Stomach (tissue), 19 donors: ENCODE measurements at places on chromosomes 2 and 18. TPM values are rescaled to one million over a fixed set of nuclear protein-coding genes. Genes with fewer than 3 reads are reported as not detected.

DNA sequence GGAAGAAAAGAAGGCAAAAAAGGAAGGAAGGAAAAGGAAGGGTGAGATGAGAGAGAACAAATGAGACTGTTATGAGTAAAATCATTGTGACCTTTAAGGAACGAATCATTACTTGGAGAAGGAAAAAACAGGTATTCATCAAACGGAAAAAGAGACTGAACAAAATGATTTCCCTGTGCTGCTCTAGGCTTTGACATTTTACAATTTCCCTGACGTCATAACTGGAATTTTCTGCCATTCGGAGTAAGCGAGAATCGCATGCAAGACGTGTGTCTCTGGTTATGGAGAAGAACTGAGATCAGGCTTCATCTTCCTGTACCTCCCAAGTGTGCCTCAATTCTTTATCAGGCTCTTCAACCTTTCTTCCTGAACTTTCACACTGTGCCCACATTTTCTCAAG lies 534.7 kb upstream of the KLHL29 start:
- DNase-seq: no peak

- DNase-seq: no peak
These were observed 60.4 kb upstream of the NABP1 start for GRCh38 chr2:191617575-191617974.

DNA sequence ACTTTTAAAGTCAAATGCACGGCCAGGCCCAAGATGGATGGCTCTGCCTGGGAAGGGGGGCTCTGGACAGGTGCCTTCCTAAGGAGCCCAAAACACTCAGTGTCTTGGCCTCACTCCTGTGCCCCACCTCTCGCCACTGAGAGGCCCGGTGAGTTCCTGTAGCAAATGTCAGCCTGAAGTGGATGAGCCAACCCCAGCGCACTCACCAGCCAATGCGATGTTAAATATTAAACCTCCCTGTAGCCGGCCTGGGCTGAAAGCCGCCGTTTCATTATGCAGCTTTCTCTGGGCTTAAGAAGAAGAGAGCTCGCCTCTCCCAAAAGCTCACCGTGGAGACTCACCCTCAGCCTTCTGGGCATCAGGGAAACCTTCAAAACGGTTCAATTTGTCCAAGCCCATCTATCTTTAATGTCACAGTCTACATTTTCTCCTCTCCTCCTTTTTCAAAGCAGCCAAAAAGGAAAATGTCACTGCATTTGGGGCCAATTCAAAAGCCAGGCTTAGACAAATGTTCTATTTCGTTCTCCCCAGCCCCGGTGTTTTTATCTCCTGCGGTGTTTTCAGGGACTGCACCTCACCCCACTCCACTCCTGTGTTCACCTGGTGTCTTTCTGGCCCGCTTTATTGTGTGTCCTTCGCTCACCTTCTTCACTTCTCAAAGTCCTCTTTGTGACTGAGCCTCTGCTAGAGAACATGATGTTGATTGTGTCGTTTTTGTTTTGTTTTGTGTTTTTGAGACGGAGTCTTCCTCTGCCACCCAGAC lies 124.0 kb downstream of the NRP2 start:
- DNase-seq: peak; percentile 77

- no peak for DNase-seq
These were observed 1.7 kb upstream of the POU3F3 start for GRCh38 chr2:104852090-104852666.

- DNase-seq: no peak
These were observed 127.1 kb downstream of the SH3RF3 start for GRCh38 chr2:109256111-109256510.

GRCh38 chr2:181188605-181189004 lies 208.2 kb downstream of the UBE2E3 start:
- no peak for DNase-seq

DNA sequence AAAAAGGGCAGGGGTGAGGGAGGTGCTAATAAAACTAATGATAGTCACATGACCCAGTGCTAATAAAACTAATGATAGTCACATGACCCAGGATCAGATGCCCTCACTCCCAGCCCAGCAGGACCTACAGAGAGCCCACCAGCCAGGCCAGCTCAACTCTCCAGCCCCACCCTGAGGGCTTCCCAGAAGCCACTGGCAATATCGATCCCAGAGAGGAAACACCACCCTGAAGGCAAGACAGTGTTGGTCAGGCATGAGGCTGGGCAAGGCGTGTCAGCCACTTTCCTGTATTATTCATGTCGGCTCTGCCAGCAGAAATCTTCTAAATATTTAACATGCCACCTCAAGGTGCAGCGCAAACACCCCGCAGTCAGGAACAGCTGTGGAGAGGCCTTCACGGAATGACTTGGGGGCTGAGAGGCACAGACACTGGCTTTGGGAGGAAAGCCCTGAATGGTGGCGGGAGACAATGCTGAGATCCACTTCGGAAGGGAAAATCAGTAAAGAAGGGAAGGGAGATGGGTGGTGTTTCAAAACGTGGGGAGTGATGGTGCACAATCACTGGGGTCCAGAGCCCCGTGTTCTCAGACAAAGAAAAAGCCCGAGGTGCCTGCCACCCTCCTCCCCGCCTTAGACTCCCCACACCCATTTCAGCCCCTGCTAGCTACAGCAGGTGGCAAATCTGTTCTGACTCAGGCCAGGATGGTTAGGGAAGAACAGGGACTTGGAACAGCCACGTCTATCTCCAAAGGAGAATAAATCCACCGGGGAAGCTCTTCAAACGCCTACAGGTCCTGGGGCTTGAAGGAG lies 1.4 kb downstream of the REEP1 start:
- no peak for DNase-seq

DNA sequence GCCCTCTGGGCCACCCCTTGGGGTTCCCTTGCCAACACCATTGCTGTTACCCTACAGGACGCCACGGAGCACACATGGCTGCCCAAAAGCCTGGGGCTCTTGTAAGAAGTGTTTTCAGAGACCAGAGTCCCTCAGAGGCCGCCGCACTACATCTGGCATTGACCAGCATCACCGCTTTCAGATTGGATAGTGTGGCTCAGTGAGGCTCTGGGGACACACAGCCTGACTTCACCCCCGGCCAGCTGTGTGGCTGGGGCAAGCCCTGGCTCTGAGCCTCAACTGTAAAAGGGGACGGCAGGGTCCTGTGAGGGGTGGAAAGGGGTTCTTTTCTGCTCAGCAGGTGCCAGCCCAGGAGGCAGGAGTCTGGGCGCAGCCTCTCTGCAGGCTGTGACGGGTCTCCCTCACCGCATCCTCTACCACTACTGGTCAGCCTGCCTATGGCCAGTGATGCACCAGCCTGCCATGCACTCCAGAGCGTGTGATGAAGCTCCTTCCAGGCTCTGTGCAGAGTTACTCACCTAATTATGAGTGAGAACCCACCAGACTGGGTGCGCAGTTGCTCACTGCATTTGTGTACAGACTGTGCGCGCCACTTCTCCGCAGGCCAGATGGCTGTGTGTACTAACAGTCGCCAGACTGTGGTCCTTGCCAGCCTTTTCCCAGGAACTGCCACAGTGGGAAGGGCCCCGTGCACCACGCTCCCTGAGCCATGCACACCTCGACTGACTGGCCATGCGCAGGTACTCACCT lies 10.7 kb upstream of the OTOF start:
- no peak for DNase-seq

GRCh38 chr18:51051105-51051712 lies 21.2 kb downstream of the SMAD4 start:
- DNase-seq: no peak

- DNase-seq: no peak
These were observed 46.2 kb downstream of the PPP4R1 start for GRCh38 chr18:9568186-9568585.

GRCh38 chr2:236720974-236721540 lies 151.4 kb downstream of the ACKR3 start:
- DNase-seq: no peak

DNA sequence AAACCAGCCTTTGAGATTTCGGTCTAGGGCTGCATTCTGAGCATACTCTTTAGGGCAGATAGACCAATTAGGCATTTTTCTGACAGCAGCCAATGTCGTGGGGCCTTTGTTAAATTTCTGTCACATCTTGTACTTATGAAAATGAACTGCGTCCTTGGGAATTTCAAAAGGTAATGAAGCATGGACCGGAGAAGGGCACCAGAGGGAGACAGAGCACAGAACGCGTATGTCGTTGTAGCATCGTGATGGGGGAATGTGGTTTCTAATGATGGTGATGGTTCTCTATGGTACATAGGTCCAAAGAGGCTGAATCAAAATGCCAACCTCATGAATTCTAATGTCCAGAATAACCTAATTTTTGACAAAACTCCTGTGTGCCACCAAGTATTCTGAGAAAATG lies 483.9 kb upstream of the CRIM1 start:
- no peak for DNase-seq

- DNase-seq: no peak
These were observed 83.0 kb upstream of the CHRNA1 start for GRCh38 chr2:174846941-174847938.

DNA sequence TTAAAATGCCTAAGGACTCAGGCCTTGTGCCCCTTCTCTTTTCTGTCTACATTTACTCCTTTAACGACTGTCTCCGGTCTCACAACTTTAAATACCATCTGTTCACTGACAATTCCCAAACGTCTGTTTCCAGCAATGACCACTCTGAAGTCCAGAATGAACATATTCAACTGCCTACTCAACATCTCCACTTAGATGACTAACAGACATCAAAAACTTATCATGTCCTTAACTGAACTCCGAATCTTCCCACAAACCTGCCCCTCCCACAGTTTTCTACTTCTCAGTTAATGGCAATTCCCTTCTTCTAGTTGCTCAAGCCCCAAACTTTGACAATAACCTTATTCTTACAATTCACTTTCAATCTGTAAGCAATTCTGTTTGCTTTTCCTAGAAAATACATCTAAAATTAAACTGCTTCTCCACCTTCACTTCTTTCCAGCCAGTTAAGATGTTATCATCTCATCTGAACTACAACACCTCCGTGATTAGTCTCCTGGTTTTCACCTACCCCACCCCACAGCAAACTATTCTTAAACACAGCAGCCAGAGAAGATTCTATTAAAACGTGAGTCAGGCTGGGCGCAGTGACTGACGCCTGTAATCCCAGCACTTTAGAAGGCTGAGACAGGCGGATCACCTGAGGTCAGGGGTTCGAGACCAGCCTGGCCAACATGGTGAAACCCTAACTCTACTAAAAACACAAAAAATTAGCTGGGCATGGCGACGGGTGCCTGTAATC lies 2.8 kb downstream of the C1D start:
- DNase-seq: no peak

DNA sequence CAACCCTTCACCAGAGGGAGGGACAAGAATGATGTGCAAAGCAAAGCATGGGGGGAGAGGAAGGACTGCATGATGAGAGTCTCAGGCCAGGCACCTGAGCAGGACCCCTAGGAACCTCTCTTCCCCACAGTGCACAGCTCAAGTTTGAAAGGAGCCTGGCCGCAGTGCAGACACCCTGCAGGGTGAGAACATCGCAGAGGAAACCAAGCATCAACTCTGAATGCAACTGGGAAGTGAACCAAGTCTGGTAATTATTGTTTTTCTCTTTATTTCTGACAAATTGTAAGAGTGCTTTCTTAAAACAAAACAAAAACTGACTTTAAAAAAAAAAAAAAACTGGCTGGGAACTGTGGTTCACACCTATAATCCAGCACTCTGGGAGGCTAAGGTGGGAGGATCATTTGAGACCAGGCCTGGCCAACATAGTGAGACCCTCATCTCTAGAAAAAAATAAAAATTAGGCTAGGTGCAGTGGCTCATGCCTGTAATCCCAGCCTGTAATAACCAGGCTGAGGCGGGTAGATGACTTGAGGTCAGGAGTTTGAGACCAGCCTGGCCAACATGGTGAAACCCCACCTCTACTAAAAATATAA lies 15.3 kb downstream of the NPC1 start:
- no peak for DNase-seq

DNA sequence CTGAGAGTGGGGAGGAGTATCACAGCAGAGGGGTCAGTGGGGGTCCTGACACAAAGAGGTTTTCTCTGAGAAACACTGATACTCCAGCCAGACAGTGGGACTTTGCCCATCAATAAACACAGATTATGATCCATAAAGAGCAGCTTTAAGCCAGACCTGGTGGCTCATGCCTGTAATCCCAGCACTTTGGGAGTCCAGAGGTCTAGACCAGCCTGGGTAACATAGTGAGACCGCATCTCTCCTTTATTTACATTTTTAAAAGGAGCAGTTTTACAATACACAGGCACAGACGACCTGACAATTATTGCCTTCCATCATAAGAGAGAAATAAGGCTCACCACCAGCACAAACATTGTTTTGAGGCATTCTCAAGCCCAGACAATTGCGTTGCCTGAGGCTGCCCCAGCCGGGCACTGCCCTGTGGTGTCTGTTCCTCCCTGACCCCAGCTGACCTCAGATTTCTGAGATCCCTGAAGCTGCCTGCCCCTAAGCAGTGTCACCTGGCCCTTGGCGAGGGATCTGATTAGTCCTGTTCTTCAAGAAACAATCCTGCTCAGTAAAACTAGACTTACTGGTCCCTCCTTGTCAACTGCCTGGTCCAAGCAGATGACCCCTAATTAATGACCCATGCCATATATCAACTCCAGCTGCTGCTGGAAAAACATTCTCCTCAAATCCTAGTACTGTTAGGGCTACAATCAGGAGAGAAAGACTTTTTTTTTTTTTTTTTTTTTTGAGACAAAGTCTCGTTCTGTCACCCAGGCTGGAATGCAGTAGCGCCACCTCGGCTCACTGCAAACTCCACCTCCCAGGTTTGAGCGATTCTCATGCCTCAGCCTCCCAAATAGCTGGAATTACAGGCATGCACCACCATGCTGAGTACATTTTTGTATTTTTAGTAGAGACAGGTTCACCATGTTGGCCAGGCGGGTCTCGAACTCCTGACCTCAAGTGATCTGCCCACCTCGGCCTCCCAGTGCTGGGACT lies 59.4 kb upstream of the SOS1 start:
- no peak for DNase-seq

- DNase-seq: no peak
These were observed 232.7 kb downstream of the CLIP4 start for GRCh38 chr2:29347774-29348461.

DNA sequence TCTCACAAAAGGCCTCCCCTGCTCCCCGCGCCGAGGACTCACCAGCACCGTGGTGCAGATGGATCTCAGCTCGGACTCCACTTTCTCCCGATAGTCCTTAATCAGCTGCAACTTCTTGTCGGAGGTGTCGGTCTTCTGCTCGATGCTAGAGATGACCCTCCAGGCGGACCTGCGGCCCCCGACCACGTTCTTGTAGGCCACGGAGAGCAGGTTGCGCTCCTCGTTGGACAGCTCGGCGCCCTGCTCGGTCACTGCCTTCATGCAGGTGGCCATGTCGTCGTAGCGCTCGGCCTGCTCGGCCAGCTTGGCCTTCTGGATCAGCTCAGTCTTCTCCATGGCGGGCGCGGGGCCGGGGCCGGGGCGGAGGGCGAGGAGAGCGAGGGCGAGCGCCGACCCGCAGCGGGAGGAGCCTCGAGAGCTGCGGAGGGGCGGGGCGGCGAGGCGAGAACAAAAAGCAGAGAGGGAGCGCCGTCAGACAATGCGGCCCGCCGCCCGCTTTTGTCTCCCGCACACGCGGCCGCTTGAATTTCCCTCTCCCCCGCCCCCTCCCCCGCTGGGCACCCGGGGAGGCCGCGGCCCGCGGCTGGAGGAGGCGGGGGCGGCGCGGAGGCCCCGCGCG lies 571 bp downstream of the YWHAQ start:
- peak; percentile 76 for DNase-seq

VRK2 gene
- 11.3 TPM for polyA plus RNA-seq

CCDC74A gene
- polyA plus RNA-seq: 2.5 TPM

D2HGDH gene
- polyA plus RNA-seq: 19.1 TPM

UGT1A3 gene
- polyA plus RNA-seq: not detected

MEP1B gene
- polyA plus RNA-seq: not detected

MAP2 gene
- 2.6 TPM for polyA plus RNA-seq

SERPINB11 gene
- polyA plus RNA-seq: not detected

MREG gene
- 7.3 TPM for polyA plus RNA-seq
